ENCODE measurements at places on chromosomes 1 and 21.

- DNase-seq = no peak
- H3K4me3 ChIP-seq = no peak overlapping the region
- no peaks in the 10 kb centered on the region for H3K4me1 ChIP-seq
Measured at GRCh38 chr21:35868005-35868868, 192.1 kb downstream of the SETD4 start.

- peaks cover 45% of the 10 kb centered on the region for H3K27me3 ChIP-seq
- H3K27ac ChIP-seq = no peak overlapping the region
- DNase-seq = no peak
- H3K4me3 ChIP-seq = no peak overlapping the region
- no peaks in the 10 kb centered on the region for H3K4me1 ChIP-seq
Measured at GRCh38 chr1:7315316-7315715, 455.8 kb upstream of the VAMP3 start.

GRCh38 chr1:78387871-78388270, 102.9 kb upstream of the PTGFR start:
- H3K27me3 ChIP-seq = no peaks in the 10 kb centered on the region
- H3K4me3 ChIP-seq = no peak overlapping the region
- no peak overlapping the region for H3K27ac ChIP-seq
- DNase-seq = no peak

- peak within 1 kb of the TSS; percentile 19 for H3K27ac ChIP-seq
- no peaks in the 10 kb centered on the region for H3K27me3 ChIP-seq
- peak; percentile 38 for DNase-seq
- no peaks in the 10 kb centered on the region for H3K36me3 ChIP-seq
Measured at GRCh38 chr1:72282271-72283021, at the start of gene NEGR1. Gene NEGR1, minus strand, starts transcription at chr1:72282539.

- no peaks in the 10 kb centered on the region for H3K27me3 ChIP-seq
- H3K36me3 ChIP-seq = no peaks in the 10 kb centered on the region
- no peak overlapping the region for H3K4me3 ChIP-seq
- H3K27ac ChIP-seq = no peak overlapping the region
Measured at GRCh38 chr1:215682232-215682631, 115.1 kb downstream of the KCTD3 start.

DNA sequence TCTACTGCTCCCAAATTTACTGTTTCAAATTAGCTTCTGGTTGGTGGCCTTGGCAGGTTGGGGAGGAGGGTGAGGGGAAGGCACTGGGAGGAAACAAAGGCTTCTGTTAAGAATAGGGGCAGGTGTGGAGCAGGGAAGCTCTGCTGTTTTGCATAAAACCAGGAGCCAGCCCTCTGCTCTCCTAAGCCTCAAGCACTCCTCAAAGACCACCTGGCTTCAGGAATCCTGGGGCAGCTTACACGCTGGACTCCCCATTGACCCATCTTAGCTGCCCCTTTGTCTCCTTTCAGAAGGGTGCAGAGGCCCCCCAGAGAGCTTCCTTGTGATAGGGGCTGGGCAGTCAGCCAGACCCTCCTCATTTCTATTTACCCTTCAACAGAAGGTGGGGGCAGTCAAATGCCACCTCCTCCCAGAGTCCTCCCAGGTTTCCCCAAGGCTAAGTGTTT, 11.5 kb upstream of the DHRS3 start:
- H3K27ac ChIP-seq = no peak overlapping the region
- H3K27me3 ChIP-seq = peaks cover 15% of the 10 kb centered on the region
- H3K4me3 ChIP-seq = no peak overlapping the region
- H3K36me3 ChIP-seq = peaks cover 3% of the 10 kb centered on the region
- DNase-seq = no peak
- peaks cover 4% of the 10 kb centered on the region for H3K4me1 ChIP-seq

GRCh38 chr1:18805150-18805879, 54.1 kb downstream of the TAS1R2 start:
- DNase-seq = no peak
- peaks cover 29% of the 10 kb centered on the region for H3K27me3 ChIP-seq
- H3K4me3 ChIP-seq = no peak overlapping the region
- no peaks in the 10 kb centered on the region for H3K36me3 ChIP-seq
- no peaks in the 10 kb centered on the region for H3K4me1 ChIP-seq
